ENCODE measurements at places on chromosomes 11 and 22. TPM values are rescaled to one million over a fixed set of nuclear protein-coding genes. Genes with fewer than 3 reads are reported as not detected.

DNA sequence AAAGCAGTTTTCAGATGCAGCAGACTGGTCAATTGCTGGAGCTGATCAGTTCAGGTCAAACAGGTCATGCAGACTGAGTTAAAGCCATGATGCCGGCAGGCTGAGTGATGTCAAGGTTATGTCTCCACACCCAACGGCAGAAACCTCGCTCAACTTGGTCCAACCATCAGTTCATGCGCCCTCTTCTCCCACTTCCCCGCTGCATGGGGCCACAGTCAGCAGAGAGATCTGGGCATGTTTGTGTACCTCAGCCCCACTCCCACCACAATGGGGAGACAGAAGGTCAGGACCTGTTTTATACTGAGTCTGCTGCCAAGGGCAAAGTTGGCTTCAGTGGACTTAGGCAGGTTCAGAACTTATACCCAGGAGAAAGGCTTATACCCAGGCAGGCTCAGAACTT lies 118.7 kb downstream of the TRIM29 start:
- no peaks in the 10 kb centered on the region for H3K4me1 ChIP-seq
- no peak overlapping the region for H3K4me3 ChIP-seq
- DNase-seq = no peak

- no peak overlapping the region for H3K27ac ChIP-seq
- peaks cover 15% of the 10 kb centered on the region for H3K36me3 ChIP-seq
- peaks cover 24% of the 10 kb centered on the region for H3K4me1 ChIP-seq
- no peak overlapping the region for H3K4me3 ChIP-seq
- no peak for DNase-seq
These were observed 43.7 kb downstream of the CD82 start for GRCh38 chr11:44608991-44609782.

GRCh38 chr11:124886978-124887666 lies 10.5 kb downstream of the ROBO4 start:
- H3K27ac ChIP-seq = no peak overlapping the region
- no peak for DNase-seq
- H3K27me3 ChIP-seq = no peaks in the 10 kb centered on the region
- no peak overlapping the region for H3K4me3 ChIP-seq
- no peaks in the 10 kb centered on the region for H3K36me3 ChIP-seq
- H3K4me1 ChIP-seq = no peaks in the 10 kb centered on the region

DNA sequence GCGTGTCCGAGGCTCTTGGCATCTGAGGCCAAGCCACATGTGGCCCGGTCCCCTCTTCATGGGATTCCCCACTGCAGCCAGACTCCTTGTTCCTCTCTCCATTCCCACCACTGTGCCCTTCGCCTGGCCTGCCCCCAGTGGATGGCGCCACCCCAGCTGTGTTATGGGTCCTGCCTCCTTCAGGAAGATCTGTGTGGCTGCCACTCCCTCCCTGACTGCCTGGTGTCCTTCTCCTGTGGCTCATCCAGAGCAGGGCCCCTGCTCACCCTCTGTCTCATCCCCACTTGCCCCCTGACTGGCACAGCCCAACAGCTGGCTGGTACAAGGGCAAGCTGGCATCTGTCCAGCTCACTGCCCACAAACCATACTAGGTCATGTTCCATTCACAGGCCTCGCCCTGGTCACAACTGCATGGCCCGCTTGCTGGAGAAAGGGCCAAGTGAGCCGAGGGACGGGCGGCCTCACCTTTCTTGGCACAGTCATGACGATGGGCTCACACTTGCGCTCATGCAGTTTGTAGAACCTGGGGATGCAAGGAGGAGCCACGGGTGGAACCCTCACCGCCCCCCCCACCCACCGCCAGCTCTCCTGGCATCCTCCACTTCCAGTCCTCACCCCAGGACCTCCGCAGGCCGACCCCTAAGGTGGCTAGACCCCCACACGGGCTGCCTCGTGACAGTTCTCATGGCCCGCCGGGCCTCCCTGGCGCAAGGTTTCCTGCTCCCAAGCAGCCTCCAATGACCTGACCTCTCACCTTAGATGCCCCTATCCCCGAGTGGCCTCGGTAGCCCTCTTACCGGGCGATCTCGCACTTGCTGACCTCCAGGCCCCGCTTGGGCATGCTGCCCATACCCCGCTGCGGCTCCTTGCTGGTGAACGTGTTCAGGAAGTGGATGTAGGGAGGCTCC lies 2.1 kb upstream of the PTPRCAP start:
- no peak for DNase-seq
- H3K36me3 ChIP-seq = peaks cover 45% of the 10 kb centered on the region
- peaks cover 3% of the 10 kb centered on the region for H3K4me1 ChIP-seq
- no peak overlapping the region for H3K27ac ChIP-seq
- H3K27me3 ChIP-seq = no peaks in the 10 kb centered on the region

DNA sequence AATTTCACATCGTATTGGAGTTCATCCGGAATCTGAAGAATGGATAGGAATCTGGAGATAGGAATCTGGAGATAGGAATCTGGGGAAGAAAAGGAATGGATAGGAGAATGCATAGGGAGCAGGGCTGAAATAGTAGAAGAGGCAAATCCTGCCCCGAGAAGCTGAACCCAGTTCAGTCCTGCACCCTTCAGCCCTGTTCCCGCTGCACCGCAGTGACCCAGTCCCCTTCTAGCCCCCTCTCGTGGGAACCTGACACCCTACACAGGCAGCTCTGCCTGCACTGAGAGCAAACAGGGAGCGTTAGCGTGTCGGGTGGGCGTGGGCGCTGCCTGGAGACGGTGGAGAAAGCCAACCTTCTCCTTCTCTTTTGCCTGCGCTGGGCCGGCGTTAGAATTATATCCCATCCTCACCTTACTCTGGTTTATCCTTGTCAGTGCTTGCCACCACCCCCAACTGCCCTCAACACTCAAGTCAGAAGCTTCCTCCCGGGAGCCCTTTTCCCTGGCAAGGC lies 1.0 kb upstream of the CCKBR start:
- H3K4me1 ChIP-seq = no peaks in the 10 kb centered on the region
- no peak overlapping the region for H3K27ac ChIP-seq
- DNase-seq = no peak
- no peak overlapping the region for H3K4me3 ChIP-seq
- no peaks in the 10 kb centered on the region for H3K36me3 ChIP-seq

The TBC1D22A gene
- 9.0 TPM for total RNA-seq

The F2 gene
- total RNA-seq = not detected

Measured in IMR-90 (cell line).